ENCODE measurements at places on chromosomes 7 and 10.

GRCh38 chr10:121608469-121609190, 10.4 kb upstream of the FGFR2 start:
- no peak for DNase-seq

- no peak for DNase-seq
Observed at GRCh38 chr10:12906051-12906541, 95.4 kb downstream of the CCDC3 start.

GRCh38 chr7:2613098-2613930, 18.5 kb upstream of the TTYH3 start:
- DNase-seq, result no peak

DNA sequence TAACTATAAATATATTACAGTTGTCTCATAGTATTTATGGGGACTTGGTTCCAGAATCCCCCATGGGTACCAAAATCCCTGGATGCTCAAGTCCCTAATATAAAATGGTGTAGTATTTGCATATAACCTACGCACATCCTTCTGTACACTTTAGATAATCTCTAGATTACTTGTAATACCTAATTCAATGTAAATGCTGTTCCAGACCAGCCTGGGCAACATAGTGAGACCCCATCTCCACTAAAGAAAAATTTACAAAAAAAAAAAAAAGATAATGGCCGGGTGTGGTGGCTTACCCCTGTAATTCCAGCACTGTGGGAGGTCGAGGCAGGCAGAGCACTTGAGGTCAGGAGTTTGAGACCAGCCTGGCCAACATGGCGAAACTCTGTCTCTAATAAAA, 17.4 kb upstream of the GNA12 start:
- DNase-seq, result no peak

GRCh38 chr7:155483245-155483644, 25.3 kb downstream of the EN2 start:
- DNase-seq, result no peak

DNA sequence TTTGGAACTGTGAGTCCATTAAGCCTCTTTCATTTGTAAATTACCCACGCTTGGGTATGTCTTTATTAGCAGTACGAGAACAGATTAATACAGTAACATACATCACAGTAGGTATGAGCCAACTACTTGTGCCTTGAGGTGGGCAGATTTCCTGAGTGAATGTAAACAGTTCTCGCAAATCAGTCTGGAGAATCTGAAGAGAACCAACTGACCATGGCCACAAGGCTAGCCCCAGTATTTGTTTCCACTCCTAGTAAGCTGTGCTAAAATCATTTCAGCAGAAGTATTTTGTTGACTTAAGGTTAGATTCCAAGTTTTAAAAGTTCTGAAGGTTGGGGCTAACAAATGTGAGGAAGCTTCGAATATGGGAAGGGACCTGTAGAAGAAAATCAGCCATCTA, 82.9 kb downstream of the NOD1 start:
- no peak for DNase-seq

DNA sequence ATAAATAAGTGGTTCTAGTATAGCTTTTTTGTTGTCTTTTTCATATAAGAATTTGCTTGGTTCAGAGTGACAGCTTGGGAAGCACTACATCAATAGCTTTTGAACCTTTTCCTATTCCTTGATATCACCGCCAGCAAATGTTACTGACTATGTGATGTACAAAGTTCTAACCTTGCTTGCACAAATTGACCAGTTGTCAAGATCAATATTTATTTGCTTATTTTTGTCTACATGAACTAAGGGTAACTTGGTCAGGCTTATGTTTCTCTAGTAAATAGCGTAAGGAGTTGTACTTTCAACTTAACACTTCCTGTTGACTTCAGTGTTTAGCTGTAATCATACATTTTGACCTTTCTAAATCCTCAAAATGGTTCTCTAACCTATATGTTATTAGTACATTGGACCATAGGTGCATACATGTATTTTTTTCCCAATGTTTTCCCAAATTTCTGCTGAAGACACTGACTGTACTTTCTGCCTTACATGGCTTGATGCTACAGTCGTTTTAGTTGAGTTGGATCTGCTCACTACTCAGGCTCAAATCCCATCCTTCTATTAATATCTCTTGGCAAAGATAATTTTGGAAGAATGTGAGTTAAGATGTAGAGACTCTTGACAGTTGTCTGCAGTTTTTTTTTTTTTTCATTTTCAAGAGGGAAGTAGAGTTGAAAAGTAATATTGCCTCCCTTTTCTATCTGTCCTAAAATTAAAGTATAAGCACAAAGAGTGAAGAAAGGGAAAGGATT, 239.1 kb upstream of the KAT6B start:
- no peak for DNase-seq

DNA sequence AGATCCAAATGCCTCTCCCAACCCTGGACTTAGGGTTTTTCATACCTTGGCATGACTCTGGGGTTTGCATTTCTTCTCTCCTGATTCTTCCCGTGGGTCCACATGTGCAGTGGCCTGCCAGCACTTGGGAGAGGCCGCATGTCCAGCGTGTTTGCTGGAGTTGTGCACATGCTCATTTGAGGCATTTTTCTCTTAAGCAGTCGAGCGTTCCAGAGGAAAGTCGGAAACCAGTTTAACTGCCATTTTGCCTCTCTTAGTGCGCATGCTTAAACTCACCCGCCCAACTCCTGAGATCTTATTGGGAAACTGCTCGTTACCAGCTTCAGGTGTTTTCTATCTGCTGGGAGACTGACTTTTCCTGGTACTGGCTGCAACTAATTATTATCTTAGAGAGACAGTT, 888.4 kb upstream of the PHF14 start:
- DNase-seq, result no peak

- DNase-seq, result no peak
Observed at GRCh38 chr10:102782673-102783551, 39.2 kb downstream of the WBP1L start.

DNA sequence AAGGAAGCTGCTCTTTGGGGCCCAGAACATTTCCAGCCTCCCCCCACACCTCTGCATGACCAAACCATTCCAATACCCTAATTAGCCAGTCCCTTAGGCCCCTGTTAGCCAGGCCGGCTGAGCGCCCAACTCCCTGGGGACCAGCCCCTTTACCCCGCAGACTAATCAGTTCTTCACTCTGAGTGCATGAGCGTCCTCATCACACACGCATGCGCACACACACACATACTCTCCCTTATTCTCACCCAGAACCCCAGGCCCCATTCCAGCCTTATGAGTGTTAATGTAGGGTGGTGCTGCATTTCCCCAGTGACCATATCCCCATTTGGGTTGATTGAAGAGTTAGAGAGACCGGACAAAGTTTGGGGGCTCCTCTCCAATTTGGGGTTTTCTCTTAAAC, 77.0 kb upstream of the SLF2 start:
- DNase-seq, result no peak

- DNase-seq, result peak; percentile 71
Observed at GRCh38 chr7:150420987-150421674, 29.3 kb upstream of the GIMAP8 start.

GRCh38 chr7:95781961-95782586, 9.7 kb downstream of the DYNC1I1 start:
- no peak for DNase-seq

DNA sequence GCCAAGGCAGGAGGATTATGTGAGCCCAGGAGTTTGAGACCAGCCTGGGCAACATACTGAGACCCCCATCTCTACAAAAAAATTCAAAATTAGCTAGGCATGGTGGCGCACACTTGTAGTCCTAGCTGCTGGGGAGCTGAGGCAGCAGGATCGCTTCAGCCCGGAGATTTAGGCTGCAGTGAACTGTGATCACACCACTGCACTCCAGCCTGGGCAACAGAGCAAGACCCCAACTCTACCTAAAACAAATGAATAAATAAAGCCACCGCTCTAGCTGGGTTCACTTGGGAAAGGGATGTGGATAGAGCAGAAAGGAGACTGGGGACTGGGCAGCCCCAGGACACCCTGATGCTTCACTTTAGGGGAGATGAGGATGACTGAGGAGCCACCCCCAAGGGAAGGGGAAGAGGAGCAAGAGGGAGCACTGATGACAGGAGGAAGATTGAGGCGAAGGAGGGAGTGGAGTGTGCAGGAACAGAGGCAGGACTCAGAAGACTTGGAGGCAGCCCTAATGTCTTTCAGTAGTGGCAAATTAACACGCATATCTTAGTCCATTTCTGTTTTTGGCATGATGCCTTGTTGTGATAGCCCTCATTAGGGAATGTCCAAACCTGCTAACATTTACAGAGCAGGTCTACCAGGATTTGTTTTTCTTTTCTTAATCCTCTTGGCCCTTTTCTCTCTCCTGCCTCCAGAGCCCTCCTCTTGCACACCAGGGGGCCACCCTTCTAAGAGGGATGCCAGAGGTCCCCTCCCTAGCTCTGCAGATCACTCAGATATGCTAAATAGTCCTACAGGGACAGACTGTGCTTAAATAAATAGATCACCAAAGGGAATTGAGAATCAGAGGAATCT, 88.3 kb downstream of the C10orf105 start:
- DNase-seq, result no peak

- no peak for DNase-seq
Observed at GRCh38 chr10:18681971-18682411, 22.8 kb downstream of the ARL5B start.

DNA sequence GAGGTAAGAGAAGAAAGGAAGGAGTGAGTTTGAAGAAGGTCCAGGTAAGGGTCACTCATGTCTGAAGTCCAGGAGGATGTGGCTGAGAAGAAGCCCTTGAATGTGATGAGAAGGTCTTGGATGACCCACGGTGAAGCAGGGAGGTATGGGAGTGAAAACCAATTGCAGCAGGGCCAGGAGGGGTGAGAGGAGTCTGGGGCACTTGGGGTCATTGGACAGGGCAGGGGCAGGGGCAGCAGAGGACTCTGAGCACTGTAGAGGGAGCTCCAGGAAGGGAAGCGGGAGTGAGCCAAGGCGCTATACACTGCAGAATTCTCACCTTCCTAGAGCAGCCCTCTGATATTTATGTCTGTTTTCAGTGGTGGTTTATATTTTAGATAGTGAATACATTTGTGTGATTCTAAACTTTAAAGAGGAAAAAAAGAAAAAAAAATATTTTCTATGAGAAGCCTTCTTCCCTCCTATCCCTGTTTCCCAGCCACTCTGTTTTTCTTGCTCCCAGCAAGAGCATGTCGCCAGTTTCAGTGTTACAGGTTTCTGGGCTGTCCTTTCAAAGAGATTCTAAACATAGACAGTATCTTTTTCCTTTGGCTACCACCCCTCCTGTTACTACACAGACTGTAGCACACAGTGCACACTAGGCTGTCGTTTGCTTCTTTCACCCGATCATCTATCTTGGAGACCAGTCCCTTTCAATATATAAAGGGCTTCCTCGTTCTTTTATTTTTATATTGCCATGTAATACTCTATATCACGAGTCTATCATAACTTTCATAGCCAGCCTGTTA, 24.5 kb downstream of the BLVRA start:
- no peak for DNase-seq

GRCh38 chr7:43111630-43112458, 603 bp upstream of the HECW1 start:
- DNase-seq, result no peak

DNA sequence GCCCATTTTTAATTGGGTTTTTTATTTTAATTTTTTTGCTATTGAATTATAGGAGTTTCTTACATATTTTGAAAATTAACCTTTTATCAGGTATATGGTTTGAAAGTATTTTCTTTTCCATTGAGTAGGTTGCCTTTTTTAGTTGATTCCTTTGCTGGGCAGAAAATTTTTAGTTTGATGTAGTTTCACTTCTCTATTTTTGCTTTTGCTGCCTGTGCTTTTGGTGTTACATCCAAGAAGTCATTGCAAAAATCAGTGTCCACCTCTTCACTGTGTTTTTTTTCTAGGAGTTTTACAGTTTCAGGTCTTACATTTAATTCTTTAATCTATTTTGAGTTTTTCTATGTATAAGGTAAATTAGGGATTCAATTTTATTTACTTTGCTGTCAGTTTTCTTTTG, 129.8 kb upstream of the FERD3L start:
- no peak for DNase-seq

DNA sequence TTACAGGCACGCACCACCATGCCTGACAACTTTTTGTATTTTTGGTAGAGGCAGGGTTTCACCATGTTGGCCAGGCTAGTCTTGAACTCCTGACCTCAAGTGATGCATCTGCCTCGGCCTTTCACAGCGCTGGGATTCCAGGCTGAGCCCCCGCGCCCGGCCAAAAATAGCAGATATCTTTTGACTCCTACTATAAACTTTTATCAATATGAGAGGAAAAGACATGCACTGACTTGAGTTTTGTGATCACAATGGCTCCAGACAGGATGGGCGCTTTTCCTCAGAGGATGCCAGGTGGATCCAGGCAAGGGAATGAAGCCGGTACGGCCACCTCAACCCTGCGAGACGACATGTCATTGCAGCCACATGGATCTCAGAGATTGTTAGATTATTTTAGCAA, 123.9 kb downstream of the DNAJB6 start:
- DNase-seq, result no peak

DNA sequence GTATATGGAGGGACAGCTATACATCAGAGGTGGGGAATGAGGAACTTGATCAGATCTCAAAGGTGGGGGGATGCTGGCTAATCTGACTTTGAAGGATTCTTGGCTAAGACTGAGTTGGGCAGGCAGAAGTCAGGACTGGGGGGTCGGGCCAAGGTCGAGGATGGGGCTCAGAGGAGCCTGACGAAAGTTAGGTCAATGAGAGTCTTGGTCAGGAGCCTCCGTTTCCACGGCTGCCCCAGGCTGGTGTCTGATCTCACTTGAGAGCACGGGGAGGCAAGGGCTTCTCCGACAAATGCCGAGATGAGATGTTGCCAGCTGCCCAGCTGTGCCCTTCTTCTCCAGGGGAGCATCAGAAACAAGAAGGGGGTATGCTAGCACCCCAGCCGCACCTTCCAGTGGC, 5.7 kb downstream of the SLC29A3 start:
- no peak for DNase-seq

GRCh38 chr10:110113670-110114337, 93.6 kb upstream of the MXI1 start:
- no peak for DNase-seq

GRCh38 chr7:2019711-2020511, 212.8 kb downstream of the MAD1L1 start:
- no peak for DNase-seq

GRCh38 chr7:154857728-154858681, 144.9 kb downstream of the PAXIP1 start:
- no peak for DNase-seq

DNA sequence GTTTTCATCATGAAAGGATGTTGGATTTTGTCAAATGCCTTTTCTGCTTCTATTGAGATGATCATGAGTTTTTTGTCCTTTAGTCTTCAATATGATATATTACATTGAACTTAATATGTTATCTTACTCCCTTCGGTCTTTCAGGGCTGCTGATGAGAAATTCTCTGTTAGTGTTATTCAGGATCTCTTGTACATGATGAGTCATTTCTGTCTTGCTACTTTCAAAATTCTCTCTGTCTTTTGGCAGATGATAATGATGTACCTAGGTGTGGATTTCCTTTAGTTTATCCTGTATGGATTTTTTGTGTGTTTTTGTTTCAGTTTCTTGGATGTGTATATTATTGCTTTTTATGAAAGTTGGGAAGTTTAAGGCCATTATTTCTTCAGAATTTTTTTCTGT, 320.9 kb upstream of the NPSR1 start:
- DNase-seq, result no peak
